Putamen (tissue), 1 donor: ENCODE measurements at places on chromosomes 2 and 18.

- no peak for DNase-seq
These were observed 46.5 kb downstream of the KCNIP3 start for GRCh38 chr2:95343429-95344214.

DNA sequence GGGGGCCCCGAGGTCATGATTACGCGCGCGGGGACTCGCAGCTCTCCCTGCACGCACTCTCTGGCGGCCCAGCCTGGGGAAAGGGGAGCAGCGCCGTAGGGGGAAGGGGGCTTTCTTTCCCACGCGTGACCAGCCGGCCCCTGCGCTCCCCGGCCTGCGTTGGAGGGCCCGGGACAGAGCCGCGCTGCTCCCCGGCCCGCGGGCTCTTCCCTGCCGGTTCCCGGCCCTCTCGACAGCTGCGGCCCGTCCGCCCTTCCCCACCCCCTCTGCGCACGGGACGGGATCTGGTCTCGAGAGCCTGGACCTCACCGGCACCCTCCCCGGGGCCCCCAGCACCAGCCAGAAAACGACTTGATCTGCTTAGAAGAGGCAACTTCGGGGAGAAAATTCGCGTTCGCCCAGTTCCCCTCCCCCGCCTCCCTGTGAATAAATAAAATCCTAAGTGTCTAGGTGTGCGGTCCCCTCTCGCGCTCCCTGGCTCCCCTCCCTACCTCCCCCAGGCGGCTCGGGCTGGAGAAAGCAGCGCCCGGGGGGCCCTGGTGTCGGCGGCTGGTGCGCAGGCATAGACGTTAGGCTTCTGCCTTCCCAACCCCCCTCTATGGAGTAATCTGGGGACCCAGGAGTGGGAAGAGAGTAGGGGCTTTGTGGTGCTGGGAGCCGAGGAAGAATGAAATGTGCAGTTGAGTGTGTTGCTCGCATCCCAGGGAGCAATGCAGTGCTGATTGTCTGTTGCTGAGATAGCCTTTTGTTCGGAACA lies 803 bp upstream of the FIGN start:
- no peak for DNase-seq

GRCh38 chr18:6428851-6429395 lies 14.2 kb upstream of the L3MBTL4 start:
- no peak for DNase-seq

DNA sequence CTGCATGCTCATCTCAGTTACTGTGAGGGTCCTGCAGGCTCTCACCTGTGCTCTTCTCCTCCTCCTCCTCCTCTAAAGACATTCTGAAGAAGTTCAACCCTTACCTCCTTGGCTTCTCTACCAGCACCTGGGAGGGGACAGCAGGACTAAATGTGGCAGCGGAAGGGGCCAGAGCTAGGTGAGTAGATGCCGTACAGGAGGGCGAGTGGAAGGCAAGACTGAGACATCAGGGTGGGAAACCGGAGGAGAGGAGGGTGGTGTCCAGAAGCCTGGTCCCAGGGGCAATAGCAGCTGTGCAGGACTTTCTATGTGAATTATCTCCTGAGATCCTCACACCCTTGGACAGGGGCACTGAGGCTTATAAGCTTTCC lies 124.9 kb downstream of the PLB1 start:
- DNase-seq: no peak

GRCh38 chr18:62396381-62396780 lies 71.3 kb downstream of the TNFRSF11A start:
- DNase-seq: no peak

DNA sequence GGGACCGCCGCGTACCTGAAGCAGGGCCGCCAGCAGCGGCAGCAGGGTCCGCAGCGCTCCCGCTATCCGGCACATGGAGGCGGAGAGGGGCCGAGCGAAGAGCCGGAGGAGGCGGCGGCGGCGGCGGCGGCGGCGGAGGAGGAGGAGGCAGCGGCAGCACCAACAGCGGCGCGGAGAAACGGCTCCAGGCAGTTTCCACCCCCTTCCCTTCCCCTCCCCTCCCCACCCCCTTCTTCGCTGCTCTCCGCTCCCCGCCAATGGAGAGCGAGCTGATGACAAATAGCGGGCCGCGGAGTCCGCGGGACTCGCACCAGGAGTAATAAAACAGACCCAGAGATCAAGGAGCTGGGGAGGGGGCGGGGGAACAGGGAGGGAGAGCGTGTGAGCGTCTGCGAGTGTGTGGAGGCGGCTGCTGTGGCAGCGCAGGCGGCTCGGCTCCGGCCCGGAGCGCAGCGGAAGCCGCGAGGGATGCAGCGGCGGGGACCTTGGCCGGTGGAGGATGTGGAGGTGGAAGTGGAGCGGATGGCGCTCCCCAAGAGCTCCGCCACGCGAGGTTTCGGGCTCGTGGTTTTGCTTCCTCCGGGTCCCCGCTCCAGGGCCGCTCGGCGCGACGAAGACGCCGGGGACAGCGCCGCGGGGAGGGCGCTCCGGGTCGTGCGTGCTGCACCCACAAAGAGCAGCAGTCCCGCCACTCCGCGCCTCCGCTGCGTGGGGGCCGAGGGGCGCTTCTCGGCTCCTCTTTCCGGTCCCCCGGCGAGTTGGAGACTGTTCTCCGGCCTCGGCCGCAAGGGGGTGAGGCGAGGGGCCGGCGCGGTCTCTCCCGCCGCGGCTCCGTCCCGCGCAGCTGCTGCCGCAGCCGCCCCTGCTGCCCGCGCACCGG lies at the start of gene CDH2:
CDH2 (minus strand) TSS at position 183 of the 880 bp plus-strand sequence; CDS start at position 75, 108 bp downstream.
- DNase-seq: peak; percentile 89

GRCh38 chr2:98734823-98735260 lies 3.9 kb upstream of the MGAT4A start:
- no peak for DNase-seq
